ENCODE measurements at places on chromosomes 13 and 19.

DNA sequence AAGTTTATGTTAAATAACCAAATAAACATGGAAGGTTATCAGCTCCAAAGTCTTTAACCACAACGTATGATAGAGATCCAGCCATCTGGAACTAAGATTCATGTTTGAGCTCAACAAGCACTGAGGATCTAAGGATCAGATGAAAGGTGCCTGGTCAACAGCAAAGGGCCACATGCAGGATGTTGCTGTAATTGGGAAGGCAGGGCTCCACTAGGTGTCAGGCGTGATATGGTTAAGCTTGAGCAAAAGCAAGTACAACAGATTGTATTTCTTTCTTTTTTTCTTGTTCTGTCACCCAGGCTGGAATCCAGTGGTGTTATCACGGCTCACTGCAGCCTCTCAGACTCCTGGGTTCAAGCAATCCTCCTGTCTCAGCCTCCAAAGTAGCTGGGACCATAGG is 12.0 kb downstream of the EBPL start:
- DNase-seq: no peak

GRCh38 chr13:90103099-90103784 is 1244.2 kb upstream of the MIR17HG start:
- DNase-seq: no peak

DNA sequence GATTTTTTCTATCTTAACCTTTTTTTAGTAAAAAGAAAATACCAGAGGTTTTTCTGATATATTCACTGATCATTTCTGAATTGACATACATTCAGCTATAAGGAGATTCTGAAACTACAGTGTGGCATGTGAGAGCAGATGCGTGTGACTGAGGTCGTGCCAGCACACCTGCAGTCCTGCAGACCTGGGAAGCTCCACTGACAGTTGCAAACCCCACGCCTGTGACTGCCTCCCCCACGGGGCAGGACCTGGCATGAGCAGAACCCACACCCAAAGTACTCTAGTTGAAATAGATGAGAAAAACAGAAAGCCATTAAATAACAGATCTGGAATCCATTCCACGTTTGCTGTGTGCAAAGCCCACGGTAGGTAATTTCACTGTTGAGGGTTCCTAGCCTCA is 80.7 kb downstream of the TEX29 start:
- DNase-seq: no peak

DNA sequence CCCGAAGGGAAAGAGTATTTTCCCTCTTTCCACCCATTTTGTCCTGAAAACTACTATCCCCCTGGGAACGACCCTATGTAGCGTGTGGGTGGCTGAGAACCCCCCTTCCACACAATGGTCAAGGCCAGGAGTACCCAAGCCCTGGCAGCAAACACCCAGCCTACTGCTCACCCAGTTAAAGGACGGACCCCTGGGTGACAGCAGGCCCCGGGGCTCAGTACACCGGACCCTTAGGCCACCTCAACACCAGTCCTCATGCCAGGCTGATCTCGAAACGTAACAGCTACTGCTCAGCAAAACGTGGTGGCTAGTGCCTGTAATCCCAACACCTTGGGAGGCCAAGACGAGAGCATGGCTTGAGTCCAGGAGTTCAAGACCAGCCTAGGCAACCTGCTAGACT is 1.4 kb downstream of the ANKRD27 start:
- DNase-seq: no peak

GRCh38 chr13:113652404-113653263 is 5.4 kb downstream of the ATP4B start:
- no peak for DNase-seq

DNA sequence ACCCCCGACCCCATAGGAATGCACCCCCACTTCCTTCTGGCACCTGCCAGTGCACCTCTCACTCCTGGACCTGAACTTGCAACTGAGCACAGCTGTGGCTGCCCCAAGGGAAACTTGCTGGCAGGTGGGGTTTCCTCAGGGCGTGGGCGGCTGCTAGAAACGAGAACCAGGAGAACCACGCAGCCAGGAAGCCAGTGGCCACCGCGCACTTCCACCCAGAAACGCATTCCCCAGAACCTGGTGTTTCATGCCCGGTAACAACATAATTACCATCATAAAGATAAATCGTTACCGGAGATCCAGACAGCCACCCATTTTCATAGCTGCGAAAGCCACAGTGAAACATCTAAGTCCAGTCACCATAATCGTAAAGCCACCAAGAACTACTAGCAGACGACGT is 75.2 kb upstream of the C13orf46 start:
- no peak for DNase-seq

DNA sequence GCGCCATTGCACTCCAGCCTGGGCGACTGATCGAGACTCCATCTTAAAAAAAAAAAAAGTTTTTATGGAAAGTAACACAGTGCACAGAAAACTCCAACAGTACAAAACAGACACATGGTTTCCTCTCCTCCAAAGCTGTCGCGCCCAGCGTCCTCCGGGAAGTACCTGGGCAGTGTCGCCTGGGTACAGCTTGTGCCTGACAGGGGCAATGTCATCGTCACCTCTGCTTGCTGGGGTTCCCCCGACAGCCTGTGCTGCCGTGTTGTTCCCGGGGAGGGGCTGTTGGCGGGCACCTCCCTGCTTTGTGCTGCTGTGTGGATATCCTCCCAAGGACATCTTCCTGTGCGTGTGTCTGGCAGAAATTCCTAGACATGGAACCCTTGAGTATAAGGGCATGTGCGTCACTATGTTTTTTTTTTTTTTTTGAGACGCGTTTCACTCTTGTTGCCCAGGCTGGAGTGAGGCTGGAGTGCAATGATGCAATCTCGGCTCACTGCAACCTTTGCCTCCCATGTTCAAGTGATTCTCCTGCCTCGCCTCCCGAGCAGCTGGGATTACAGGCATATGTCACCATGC is 2.4 kb upstream of the F2RL3 start:
- peak; percentile 42 for DNase-seq

Data from SHP77 treated with DMSO at 0.1 percent for 48 hours (cell line).